CD14-positive monocyte (primary cell): ENCODE measurements at places on chromosomes 4 and X. TPM values are rescaled to one million over a fixed set of nuclear protein-coding genes. Genes with fewer than 3 reads are reported as not detected.

GRCh38 chr4:32607978-32608377, 1887.8 kb downstream of the PCDH7 start:
- no peak for DNase-seq

GRCh38 chrX:136620780-136621179, 27.2 kb upstream of the CD40LG start:
- no peak for DNase-seq

GRCh38 chrX:121227888-121228287, 180.5 kb downstream of the GLUD2 start:
- no peak for DNase-seq

- no peak for DNase-seq
Observed at GRCh38 chr4:122967231-122967630, 44.8 kb upstream of the NUDT6 start.

DNA sequence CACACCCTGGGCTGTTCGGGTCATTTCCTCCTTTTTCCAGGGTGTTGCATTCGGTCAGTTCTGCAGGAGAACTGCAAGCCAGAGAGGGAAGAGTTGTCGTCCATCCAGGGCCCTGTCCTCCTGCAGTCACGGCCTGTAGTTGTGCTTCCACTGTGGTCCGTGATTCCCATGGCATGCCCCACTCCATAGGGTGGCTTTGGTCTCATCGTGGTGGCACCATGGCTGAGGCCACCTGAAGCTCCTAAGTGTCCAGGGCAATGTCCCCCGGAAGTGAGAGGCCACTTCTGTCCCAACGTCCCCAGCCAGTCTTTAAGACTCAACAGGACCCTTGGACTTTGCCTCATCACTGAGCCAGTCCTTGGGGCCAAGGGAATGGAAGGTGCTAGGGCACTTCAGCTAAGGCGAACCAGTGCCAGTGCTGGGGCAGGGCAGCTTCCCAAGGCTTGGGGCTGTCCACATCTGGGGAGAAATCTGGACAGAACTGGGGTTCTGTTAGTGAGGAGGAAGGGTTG, 83.7 kb downstream of the HTRA3 start:
- DNase-seq: no peak

DNA sequence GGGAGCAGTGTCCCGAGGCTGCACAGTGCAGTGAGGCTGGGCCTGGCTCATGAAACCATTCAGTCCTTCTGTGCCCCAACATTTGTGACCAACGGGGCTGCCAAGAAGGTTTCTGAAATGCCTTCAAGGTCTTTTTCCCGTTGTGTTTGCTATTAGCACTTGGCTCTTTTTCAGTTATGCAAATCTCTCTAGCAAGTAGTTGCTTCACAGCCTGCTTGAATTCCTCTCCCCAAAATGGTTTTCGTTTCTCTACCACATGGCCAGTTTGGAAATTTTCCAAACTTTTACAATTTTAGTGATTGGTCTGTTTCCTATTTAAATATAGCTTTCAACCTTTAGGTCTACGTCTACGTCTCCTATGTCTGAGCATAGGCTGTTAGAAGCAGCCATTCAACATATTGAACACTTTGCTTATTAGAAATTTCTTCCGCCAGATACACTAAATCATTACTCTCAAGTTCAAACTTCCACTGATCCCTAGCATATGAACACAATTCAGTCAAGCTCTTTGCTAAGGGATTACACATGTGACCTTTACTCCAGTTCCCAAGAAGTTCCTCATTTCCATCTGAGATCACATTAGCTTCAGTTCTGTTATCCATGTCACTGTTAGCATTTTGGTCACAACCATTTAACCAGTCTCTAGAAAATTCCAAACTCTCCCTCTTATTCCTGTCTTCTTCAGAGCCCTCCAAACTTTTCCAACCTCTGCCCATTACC, 901.8 kb downstream of the GLUD2 start:
- DNase-seq: no peak

- no peak for DNase-seq
Observed at GRCh38 chr4:128700659-128701350, 108.7 kb upstream of the JADE1 start.

DNA sequence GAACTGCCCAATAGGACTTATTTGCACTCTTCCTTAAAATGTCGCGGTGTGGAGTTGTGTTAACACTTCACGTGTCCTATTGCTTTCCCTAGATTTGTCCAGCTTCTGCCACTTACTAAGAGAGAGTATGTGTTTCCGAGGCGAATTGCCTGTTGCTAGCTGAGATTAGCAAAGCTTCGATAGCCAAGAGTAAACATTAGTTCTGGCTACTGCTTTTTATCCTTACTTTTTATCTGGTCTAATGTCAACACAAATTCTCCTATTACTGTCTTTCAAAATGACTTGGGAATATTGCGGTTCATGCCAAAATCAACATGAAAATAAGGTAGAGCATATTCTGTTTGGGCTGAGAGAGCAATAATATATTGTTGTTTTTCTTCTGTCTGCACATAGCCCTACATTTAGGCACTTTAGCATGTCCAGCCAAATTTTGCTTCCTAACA, 90.4 kb upstream of the VEGFC start:
- DNase-seq: no peak

DNA sequence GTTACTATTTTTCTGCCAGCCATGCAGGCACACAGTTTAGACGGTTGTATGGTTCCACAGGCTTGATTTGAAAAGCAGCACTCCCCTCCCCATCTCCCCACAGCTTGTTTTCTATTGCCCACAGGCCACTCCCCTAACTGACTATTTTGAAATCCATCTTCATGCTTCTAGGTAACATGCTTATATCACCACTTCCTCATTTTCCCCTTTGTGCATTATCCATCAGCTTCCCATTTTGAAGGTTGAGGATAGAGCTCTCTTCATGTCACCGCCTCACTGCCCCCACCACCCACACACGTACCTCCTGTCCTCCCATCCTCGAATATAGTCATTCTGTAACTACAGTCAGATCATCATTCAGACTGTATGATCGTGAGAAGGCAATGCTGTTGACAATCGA, 224.7 kb downstream of the MID1 start:
- peak; percentile 15 for DNase-seq

DNA sequence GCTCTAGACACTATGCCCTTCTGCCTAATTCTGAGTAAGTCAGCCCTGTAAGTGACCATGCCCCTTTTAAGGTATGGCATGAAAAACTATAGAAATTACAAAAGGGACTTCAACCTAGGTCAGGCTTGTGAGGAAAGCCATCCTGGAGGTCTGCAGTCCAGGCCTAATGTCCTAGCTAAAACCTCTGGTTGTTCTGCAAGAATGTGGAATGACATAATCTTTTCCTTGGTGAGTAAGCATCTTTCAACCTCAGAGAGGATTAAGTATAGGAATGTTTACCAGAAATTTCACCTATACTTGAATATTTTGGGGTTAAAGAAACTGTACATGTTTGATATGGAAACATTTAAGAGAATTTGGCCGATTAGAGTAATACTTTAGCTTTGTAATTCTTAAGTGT, 23.8 kb upstream of the HPSE start:
- DNase-seq: no peak

DNA sequence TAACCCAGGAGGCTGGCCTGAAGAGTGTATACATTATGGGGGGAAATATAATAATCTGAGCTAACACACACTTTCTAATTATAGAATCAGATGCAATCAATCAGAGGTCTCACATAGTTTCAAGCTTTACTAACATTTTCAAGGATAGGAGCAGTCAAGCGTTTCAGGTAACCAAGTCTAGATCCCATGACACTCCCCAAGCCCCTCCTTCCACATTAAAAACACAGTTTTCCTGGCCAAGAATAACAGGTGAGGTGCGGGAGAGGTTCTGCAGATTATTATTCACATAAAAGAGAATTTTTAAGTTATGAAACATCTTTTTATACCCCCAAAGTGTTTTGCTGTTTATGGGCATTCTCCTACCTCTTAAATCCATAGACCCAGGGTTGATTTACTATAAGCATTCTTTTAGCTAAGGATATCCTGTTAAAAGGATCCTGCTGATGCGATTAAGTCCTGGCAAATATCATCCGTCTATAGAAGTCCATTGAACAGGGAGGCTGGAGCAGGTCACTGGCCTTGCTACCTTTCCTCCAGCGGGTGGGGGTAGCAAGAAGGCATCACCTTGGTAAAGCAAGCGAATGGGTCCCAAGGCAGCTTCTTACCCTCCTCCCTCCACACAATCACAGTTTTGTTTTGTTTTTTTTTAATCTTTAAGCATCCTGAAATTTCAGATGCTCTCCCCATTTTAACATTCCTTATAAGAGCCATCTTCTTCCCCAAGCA, 104.7 kb upstream of the GPM6A start:
- no peak for DNase-seq

DNA sequence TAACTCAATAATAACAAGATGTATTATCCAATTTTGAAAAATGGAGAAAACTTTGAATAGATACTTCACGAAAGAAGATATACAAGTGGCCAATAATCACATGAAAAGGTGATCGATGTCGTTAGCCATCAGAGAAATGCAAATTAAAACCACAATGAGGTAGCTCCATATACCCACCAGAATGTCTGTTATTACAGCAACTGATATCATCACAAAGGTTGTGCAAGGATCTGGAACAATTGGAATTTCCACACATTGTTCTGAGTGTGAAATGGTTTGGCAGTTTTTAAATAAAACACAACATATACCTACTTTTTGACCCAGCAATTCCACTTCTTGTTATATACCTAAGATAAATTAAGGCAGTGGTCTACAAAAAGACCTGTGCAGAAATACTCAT, 71.7 kb downstream of the IRS4 start:
- DNase-seq: no peak

DNA sequence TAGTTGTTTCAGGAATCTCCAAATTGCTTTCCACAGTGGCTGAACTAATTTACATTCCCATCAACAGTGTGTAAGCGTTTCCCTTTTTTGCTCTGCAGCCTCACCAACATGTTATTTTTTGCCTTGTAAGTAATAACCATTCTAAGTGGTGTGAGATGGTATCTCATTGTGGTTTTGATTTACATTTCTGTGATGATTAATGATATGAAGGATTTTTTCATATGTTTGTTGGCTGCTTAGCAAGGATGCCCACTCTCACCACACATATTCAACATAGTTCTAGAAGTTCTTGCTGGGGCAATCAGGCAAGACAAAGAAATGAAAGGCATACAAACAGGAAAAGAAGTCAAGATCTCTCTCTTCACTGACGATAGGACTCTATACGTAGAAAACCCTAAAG, 472.4 kb downstream of the ZNF674 start:
- DNase-seq: no peak

DNA sequence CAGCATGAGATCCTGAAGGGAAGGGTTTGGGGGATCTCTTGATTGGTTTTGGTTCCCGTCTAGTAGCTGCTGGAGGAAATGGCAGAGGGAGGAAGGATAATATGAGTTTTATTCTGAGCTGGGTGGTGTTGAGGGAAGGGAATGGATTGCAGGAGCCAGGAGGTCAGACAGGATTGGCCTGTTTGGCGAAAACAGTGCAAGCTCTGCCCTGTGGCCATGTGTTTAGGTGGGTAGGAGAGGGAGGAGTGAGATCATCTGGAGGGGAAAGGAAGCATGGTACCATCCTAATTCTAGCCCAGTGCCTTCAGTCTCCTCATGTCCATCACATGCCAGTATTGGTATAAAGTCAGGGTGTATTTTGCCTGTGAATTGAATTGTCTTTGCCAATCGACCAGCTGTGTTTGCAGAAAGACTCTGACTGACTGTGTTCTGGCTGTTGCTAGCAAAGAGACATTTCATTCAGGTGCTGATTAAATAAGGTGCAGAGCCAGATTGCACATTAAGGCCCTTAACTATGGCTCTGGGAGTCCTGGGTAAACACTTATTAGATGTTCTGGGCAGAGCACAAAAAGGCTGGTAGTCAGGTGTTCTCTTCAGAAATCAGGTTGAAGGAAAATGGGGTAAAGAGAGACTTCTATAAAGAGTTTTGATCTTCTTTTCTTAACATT, 10.0 kb downstream of the TMEM164 start:
- DNase-seq: no peak

Gene CT45A5
- polyA plus RNA-seq: not detected

Gene RAB39B
- 0.09 and 0.20 TPM in 2 replicates for polyA plus RNA-seq

Gene PAGE4
- polyA plus RNA-seq: not detected in 2 replicates

Gene MAGEC2
- not detected for polyA plus RNA-seq

Gene CLOCK
- polyA plus RNA-seq: 1.1 and 3.7 TPM in 2 replicates
